ENCODE measurements at places on chromosomes 13 and 19.

- DNase-seq, result no peak
Observed at GRCh38 chr19:28329429-28329828, 883.5 kb downstream of the UQCRFS1 start.

DNA sequence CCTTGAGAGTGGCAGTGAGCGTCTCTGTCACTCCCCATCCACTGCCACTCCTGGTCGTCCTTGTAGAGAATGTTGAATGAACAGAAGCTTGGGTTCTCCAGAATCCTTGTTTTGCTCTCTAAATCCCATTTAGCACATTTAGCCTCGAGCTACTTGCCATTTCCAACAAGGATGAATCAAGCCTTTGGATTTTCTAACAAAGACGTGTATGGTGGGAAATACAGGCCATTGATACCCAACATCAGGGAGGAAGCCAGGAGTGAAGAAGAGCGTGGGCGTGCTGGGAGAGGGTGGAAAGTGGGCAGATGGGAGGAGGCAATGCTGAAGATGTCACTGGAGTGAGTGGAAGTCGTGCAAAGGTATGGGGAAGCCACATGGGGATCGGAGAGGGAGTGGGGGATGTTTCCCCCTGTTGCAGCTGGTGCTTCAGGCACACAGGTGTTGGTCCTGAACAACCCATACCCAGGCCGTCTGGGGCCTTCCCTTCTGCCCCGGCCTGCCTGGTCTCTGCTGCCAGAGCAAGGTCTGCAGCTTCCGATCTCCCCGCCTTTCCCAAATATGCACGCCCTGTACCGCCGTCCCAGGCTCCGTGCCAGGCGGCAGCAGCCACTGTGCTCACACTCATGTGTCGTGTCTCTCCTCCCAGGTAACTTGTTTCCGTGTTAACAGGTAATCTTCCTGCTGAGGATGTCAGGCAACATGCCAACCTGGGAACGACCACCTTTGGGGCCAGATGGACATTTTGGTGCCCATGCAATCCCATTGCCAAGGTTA lies 48.7 kb downstream of the ZIC5 start:
- no peak for DNase-seq

DNA sequence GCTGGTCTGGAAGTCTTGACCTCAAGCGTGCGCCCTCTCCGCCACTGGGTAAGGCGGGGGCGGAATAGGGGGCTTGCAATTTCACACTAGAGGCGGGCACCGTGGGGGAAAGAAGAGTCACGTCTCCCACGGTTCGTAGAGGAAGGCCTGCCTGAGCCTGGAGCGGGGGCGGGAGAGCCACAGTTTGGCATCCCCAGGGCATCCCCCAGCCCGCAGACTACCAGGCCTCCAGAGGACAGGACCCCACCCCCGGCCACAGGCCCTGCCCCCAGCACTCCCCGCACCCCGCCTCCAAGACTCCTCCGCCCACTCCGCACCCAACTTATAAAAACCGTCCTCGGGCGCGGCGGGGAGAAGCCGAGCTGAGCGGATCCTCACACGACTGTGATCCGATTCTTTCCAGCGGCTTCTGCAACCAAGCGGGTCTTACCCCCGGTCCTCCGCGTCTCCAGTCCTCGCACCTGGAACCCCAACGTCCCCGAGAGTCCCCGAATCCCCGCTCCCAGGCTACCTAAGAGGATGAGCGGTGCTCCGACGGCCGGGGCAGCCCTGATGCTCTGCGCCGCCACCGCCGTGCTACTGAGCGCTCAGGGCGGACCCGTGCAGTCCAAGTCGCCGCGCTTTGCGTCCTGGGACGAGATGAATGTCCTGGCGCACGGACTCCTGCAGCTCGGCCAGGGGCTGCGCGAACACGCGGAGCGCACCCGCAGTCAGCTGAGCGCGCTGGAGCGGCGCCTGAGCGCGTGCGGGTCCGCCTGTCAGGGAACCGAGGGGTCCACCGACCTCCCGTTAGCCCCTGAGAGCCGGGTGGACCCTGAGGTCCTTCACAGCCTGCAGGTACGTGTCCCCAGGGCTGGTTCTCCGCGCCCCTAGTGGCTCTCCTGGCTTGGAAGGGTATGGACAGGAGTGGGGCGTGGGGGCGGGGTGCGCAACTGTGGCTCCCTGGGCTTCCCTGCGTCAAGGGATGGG lies at the start of gene ANGPTL4:
Gene ANGPTL4 (plus strand): TSS at position 353 of the 969 bp plus-strand sequence. CDS start 167 bp downstream, at position 520.
- no peak for DNase-seq

DNA sequence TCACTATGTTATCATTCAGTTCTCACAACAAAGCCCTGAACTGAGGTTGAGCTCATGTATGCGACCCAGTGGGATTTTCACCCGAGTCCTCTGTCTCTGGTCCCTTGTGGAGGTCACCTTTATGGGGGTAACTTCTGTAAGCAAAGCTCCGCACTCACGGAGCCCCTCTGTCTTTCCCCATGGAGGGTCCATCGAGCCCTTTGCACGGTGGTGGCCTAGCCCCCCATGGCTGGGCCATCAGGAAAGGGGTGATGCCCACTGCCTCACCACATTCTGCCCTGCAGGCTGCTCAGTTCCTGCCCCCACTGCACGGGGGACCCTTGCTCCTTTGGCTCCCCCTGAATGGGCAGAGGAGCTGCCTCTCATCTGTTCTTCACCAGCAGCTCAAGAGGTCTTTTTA lies 39.6 kb downstream of the CHST8 start:
- no peak for DNase-seq

DNA sequence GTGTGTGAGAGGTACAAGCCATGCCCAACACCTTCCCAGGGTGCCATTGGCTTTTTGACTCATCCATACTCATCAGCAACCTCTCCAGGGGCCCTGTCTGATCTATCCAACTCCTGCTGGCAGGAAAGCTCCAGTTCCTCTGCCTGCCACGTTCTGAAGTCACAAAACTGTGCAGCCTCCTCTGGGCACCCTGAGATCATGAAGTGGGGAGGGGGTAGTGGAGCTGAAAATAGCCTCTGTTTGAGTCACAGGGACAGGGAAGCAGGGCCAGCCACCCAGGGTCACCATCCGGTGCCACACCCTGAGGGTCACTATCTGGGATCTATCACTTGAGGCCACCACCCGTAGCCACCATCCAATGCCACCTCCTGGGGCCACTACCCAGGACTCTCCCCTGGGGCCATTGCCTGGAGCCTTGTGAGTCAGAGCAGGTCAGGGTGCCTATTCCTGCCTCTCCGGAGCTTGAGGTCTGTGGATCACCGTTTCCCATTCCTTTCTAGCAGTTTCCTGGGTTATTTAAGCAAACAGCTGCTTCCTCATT lies 172.1 kb downstream of the NUFIP1 start:
- DNase-seq, result no peak

- no peak for DNase-seq
Observed at GRCh38 chr13:110519506-110519905, 42.0 kb downstream of the RAB20 start.

All from glomerular endothelial cell (primary cell).